ENCODE measurements at places on chromosomes 7 and 10.

GRCh38 chr7:35695473-35695850 is 527 bp upstream of the HERPUD2 start:
- DNase-seq, result no peak

DNA sequence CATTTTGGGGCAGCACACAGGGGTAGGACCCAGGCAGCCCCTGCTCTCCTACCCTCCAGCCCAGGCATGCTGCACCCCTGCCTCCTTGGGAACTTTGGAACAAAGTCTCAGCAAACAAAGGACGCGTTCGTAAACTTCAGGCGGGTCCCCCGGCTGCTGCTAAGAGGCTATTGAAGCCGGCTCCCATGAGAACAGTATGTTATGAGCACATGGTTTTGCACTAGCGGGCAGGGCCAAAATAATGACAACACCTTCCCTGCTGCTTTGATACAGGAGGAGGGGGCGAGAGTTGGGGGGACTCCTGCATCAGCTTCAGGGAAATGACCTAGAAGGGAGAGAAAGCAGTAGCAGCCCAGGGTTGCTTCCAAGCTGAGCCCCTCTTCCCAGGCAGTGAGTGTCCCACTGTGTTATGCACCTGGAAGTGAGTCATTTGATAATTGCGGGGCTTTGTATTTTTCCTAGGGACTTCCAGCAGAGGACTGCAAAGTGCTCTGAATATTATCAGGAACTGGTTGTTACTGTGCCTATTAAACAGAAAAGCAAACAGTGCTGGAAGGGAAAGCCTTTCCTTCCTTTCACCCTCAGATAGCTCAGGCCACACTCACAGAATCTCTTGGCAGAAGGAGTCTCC is 6.9 kb downstream of the ITPRIP start:
- DNase-seq, result no peak

DNA sequence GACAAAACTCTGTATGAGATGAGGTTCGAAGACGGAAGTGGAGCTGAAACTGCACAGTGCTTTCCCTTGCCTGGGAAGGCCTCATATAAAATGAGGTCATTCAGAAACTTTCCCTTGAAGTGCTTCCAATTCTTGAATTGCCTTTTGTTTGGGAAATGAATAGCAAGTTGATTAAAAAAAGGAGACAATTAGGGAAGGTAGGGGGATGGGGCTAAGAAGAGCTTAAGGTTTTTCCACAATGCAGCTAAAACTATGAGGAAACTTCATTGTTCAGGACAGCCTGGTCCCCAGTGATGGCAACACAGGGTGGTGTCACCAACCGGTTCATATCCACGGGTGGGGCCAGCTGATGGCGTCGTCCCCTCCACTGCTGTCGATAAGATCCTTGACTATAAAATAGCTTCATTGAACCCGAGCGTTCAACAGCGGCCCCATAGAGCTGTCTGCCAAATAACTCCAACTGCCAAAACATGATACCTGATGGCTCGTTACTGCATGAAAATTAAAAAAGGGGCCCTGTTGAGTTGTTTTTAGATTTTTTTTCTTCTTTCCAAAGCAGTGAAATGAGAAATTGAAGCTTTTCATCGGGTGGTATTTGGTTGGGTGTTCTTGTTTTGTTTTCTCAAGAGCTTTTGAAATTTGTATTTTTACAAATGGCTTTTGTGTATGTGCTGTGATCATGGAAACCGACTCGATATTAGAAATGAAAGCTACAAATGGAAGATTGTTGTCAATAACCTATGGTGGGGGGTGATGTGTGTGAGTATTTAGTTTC is 2.8 kb upstream of the CELF2 start:
- DNase-seq, result no peak

DNA sequence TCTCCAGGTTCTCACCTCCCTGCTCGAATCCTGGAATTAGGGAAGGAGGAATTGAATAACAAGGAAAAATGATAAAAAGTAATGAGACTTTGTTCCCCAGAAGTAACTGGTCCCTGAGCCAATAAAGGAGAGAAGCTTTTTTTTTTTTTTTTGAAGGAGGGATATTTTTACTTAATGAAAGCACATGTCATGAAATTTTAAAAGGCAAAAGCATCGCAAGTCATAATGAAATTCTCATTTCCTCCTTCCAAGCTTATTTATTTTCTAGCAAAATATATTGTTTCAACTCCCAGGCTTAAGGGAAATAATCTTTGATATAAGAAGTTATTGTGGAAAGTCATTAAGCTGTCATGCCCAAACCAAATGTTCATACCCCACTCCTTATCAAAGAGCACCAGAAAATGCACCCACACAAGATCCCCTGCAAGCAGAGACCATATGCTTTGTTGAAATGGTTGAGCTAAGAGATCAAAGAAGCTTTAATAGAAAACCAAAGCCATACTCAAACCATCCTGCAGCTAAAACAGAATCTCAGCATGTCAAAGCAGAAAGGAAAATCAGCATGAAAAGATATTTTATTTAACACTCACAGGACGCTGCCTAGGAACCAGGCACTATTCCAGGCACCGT is 16.7 kb upstream of the ABCC2 start:
- no peak for DNase-seq

GRCh38 chr10:63611078-63611477 is 89.9 kb downstream of the REEP3 start:
- DNase-seq, result no peak

DNA sequence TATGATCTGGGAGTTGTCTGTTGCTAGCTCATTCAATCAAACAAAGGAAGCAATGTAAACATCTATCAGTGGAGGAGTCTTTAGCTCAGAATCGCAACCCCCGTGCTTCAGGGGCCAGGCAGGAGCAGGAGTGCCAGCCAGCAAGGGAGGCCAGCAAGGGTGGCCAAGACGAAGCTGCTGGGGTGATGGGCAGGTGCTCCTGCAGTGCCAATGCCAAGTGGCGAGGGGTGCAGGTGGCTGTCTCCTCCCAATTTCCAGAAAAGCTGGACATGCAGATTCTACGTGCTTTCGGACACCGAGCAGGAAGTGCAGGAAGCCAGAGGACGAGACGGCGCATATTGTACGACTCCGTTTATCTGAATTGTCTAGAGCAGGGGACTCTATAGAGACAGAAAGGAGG is 48.1 kb upstream of the EBF3 start:
- DNase-seq, result no peak

GRCh38 chr10:119310806-119311205 is 103.4 kb downstream of the GRK5 start:
- no peak for DNase-seq

DNA sequence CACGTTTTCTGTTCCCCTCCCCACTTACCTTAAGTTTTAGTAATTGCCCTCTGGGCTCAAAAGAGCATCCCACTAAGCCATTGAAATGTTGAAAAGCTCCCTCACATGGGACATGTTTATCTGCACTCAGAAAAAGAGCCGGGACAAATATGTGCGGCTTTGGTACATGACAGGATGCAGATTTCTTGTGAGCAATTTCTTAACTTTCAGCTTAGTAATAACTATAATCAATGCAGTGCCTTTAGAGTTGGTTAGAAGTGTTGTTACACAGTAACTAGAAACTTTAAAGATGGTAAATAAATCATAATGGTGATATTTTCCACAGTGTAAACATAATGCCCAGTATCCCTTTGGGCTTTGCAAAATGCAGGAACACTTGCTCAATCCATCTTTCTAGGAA is 89.2 kb downstream of the ZNF365 start:
- no peak for DNase-seq

- DNase-seq, result no peak
Observed at GRCh38 chr7:129494041-129494440, 8.3 kb upstream of the SMKR1 start.

DNA sequence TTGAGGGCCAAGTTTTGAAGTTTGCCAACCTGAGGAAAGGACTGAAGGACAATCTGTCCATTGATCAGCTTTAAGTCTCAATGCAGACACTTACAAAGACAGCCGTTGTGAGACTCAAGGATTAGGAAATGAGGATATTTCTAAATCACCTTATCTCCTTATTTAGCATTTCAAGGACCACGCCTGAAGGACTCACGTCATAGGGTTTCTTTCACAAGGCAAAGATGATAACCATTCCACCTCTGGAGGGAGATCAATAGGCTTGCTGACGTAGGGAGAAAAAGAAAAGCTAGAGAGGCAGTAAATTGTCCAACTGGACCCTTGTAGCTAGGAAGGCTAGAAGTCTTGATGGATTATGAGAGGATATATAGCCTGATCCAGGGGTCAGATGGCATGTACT is 3.3 kb upstream of the ASB4 start:
- DNase-seq, result no peak

DNA sequence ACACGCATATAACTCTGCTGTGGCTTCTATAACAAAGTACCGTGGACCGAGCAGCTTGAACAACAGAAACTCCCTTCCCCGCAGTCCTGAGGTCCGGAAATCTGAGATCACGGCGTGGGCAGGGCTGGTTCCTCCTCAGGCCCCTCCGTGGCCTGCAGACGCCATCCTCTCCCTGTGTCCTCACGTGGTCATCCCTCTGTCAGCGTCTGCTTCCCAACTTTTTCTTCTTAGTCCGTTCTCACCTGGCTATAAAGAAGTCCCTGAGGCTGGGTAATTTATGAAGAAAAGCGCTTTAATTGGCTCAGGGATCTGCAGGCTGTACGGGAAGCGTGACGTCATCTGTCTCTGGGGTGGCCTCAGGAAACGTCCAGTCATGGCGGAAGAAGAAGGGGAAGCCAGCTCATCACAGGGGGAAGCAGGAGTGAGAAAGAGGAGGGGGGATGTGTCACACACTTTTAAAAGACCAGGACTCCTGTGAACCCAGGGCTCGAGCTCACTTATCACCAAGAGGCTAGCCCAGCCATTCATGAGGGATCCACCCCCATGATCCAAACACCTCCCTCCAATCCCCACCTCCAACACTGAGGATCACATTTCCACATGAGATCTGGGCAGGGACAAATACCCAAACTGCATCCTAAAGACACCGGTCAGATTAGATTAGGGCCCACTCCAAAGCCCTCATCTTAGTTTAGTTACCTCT is 91.2 kb upstream of the INSIG1 start:
- no peak for DNase-seq

DNA sequence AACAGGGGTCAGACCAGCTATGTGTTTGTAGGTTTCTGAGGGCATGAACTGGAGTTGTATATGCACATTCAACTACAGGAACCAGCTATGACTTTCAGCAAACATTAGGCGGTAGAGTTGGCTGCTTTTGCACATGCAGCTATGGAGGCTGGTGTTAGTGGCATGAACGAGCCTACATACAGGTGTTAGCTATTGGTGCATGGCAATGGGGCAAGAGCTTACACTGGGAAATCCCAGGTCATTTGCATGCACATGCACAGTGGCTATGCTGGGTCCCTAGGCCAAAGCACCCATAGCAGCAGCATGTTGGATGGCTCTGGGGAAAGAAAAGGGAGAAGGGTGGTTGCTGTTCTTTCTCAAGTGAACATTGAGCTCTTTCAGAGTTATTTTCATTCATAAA is 1018.5 kb upstream of the PHF14 start:
- DNase-seq, result no peak

- DNase-seq, result no peak
Observed at GRCh38 chr7:80807166-80807900, 111.5 kb downstream of the SEMA3C start.

DNA sequence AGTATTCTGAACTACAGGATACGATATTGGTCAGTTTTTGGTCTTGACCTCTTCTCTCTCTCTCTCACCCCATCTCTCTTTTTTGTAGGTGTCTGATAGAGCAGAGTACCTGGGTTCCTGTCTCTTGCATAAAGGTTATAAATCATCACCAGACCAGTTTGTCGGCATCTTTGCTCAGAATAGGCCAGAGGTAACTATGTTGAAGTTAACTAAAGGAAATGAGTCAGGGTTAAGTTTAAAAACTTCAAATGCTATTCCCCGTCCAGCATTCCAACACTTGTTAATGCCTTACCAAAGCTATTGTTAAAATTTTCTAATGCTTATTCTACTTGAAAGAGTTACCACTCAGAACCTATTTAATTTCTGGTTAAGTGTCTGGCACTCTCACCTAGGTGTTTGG is 30.7 kb downstream of the ACSL5 start:
- no peak for DNase-seq

GRCh38 chr10:31708046-31708445 is 220.6 kb downstream of the ARHGAP12 start:
- DNase-seq, result no peak

DNA sequence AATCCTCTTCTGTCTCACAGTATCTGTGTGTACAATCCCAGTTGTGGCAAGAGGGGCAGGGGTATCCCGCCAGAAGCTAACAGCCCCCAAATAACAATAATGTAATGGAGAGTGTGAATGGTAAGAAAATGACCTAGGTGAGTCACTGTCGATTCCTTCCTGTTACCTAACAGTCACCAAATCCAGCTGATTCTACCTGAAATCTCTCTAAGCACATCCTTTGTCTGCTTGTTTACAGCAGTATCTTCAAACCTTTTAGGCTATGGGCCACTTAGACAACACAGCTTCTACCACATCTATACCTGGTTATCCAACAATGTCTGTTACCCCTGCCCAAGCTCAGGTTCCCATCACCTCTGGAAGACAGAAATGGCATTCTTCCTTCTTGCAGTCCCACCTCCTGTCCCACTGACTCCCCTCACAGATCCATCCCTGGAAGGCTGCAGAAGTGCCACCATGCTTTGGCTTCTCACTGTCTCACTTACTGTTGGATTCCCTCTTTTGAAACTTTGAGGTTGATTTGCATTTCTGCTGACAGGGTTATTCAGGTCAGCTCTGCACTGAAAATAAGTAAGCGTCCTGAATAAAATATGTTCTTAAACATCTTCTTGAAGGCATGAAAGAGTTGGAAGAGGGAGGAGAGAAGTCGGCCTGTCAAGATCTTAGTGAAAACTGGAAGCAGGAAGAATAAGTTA is 13.1 kb downstream of the PIP4K2A start:
- DNase-seq, result no peak

- DNase-seq, result no peak
Observed at GRCh38 chr7:100942045-100942774, 7.1 kb upstream of the MUC3A start.

- DNase-seq, result no peak
Observed at GRCh38 chr7:158596745-158597144, 9.1 kb upstream of the PTPRN2 start.

GRCh38 chr7:68063171-68063570 is 1066.5 kb downstream of the TYW1 start:
- no peak for DNase-seq

GRCh38 chr10:97291357-97292096 is 910 bp downstream of the ARHGAP19 start:
- no peak for DNase-seq

DNA sequence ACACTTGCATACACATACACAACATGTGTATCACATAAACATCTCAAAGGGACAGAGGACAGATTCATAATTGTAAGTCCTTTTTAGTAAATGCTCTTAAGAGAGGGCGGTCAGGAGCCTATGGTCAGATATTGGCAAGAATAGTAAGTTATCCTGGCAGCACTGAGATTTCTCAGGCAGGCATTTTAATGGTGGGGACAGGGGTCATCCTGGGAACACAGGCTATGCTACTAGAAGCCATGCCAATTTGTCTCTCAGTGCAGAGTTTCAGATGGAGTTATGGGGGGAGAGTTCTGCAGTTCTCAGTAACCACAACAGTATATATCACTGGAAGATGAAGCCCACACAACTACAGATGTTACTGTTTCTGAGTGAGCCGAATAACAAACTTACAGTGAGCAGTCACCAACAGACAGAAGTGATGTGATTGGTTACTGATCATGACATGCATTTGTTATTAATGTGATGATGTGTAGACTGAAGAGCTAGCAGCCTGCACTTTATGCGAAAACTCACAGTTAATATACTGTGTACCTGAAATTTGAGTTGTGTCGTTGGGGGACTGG is 16.4 kb downstream of the ZNF487 start:
- DNase-seq, result no peak

Measured in hippocampal formation (tissue), 2 donors.